Sciatic nerve (tissue), 2 donors: ENCODE measurements at places on chromosomes 6 and 20.

GRCh38 chr6:148593130-148593812 lies 153.6 kb upstream of the UST start:
- no peak for DNase-seq

DNA sequence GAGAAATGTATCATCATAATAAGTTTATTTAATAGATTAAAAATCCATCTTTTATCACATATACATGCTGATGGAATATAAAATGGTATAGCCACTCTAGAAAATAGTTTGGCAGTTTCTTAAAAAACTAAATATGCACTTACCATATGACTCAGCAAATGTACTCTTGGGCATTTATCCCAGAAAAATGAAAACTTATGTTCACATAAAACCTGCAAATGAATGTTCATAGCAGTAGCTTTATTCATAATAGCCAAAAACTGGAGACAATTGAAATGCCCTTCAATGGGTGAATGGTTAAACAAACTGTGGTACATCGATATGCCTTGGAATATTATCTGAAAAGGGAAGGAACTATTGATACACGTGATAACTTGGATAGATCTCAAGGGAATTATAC lies 6.4 kb upstream of the NCOA7 start:
- no peak for DNase-seq

GRCh38 chr6:168473197-168473596 lies 32.2 kb downstream of the SMOC2 start:
- no peak for DNase-seq

- no peak for DNase-seq
Observed at GRCh38 chr6:36235309-36235708, 34.6 kb upstream of the PNPLA1 start.

GRCh38 chr6:37085198-37085597 lies 79.7 kb downstream of the FGD2 start:
- no peak for DNase-seq
